Activated CD8-positive, alpha-beta memory T cell treated with anti-CD3 and anti-CD28 coated beads, Interleukin-2, amount 10 ng/mL, durations not matched to agents 7 days and 5 days (primary cell): ENCODE measurements at places on chromosomes 4 and X. TPM values are rescaled to one million over a fixed set of nuclear protein-coding genes. Genes with fewer than 3 reads are reported as not detected.

DNA sequence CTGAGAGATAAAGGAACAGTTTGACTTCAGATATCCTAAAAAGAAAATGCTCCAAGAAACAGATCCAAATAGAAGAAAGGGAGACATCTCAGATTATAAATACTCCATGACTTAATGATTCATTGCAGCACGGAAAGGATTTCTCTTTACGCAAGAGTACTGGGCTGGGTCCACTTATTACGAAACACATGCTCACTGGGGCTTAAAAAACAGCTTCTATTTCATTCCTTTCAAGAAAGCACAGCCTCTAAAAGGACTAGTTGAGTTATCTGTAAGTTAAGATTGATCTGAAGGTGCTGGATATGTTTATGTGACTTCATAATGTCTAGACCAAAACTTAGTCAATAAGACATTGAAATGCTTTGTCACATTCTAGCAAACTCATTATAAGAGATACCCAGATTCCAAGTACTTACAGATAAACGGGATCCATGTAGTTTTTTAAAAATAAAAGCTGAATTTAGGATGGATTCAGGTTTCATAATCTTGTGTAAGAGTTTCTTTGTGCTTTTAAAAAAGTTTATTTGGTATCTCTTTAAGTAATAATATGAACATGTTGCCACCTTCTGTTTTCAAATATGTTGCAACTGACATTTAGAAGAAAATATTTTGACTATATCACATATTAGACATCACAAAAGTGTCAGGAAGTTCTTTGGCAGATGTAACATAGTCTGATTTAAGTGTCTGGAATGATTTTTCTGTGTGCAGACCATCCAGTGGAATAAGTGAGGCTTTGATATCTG lies 109.5 kb upstream of the MYOZ2 start:
- no peak for DNase-seq

DNA sequence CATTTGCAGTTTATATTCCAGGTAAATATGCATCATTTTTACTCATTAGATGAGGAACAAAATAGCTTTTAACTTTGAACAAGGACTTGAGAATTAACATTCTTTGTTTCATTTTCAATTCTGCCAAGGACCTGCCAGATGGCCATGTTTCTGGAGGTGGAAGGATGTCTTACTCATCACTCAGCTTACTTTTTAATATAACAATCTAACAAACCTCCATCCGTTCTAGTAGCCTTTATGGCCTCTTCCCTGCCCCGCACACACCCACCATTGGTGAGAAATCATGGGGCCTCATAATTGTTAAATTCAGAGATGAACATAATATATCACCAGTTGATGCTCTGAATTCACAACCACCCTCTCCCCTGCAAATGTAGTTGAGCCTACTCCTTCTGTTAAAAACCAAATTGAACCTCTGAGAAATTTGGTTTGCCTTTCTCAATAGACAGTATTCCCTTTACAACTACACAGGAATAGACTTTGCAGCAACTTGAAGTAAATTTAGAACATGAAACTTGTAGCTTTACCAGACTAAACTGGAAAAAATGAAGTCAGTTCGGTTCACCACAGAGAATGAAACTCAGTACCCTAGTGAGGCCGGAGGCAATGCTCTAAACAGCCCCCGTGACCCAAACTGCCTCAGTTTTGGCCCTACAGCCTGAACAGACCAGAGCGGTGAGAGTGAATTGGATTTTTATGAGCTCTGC lies 50.1 kb upstream of the ACSL4 start:
- DNase-seq, result peak; percentile 40

GRCh38 chr4:23844961-23845360 lies 44.9 kb downstream of the PPARGC1A start:
- no peak for DNase-seq

- no peak for DNase-seq
Observed at GRCh38 chr4:11004818-11005217, 320.2 kb upstream of the CLNK start.

GRCh38 chr4:173880897-173881296 lies 350.9 kb upstream of the HAND2 start:
- DNase-seq, result no peak

DNA sequence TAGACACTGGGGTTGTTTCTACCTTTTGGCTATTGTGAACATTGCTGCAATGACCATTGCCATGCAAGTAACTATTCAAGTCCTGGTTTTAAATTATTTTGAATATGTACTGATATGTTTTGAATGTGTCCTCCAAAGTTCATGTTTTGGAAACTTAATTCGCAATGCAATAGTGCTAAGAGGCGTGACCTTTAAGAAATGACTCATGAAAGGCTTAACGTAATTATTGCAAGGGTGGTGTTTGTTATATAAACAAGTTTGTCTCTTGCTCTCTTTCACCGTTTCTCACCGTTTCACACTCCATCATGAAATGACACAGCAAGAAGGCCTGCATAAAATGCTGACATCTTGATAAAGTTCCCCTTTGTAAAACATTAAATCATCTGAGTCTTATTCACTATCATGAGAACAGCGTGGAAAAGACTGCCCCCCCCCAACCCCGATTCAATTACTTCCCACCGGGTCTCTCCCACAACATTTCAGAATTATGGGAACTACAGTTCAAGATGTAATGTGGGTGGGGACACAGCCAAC lies 506.9 kb upstream of the FAM47C start:
- no peak for DNase-seq

GRCh38 chr4:52659722-52660261 lies 691 bp upstream of the USP46 start:
- no peak for DNase-seq

DNA sequence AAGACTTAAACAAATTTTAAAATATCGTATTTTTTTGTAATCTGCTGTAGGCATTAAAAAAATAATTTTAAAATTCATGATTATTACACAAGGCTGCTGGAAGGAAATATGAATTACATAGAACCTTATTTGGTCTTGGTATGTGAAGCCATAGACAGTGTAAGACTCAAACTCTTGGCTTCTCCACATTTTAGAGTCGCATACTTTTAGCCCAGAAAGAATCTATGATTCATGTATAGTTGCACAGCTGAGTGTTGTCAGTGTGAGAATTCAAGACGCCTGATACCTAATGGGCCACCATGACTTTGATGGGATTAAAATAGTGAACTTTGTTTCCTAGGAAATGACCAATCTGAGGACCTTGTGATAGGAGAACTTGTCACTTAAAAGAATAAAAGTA lies 1.4 kb downstream of the INTU start:
- no peak for DNase-seq

- no peak for DNase-seq
Observed at GRCh38 chr4:120447774-120448173, 381.1 kb upstream of the MAD2L1 start.

DNA sequence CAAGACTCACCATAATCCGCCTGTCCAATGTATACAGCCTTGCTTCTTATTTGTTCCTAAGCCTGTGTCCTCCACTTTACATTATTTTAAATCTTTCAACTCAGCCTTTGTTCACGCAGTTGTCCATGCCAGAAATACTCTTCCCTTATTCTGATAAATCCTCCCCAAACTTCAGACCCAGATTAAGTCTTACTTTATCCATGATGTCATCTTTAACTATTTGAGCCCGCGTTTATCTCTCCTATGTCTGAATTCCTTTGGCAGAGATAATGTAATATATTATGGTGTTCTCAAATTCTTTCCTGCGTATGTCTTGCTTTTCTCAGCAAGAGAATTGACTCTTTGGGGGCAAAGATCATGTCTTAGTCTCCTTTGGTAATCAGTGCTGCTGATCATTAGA lies 129.6 kb downstream of the LUZP4 start:
- DNase-seq, result no peak

DNA sequence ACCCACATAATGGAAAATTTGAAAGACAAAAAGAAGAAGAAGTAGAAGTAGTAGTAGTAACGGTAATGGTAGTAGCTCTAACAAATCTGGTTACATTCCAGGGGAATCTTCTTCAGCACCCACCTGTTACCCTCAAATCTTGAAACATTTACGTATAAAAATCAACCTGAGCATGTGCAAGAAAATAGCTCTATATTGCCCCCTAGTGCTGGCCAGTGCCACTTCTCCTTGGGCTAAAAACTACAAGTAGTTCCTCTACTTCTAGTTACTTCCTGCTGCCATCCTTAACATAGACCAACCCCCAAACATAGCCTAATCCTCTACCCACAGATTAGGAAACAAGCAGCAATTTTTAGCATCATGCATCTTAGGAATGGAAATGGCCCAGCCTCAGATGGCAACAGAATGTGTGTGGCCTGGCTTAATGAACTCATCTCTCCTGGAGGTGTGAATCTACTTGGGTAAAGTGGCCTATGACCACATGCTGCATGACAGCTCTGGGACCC lies 3.1 kb downstream of the PDGFC start:
- DNase-seq, result no peak

DNA sequence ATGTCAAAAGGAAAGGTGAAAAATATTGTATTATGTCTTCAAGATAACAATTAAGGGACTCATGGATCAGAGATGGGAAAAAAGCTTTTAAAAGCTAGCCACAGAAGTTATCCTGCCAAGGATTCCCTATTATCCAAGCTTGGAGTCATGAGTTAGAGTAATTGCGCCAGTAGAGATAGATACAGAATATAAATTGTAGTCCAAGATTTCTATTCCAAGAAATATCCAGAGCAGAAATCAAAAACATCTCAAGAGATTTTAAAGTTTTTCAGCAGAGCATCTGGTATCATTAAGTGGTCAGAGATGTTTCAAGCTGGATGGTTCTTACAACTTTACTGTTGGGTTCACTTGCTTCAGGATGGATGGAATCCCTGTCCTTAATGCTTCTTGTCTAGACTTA lies 186.7 kb downstream of the PCDH18 start:
- no peak for DNase-seq

GRCh38 chr4:114349543-114350175 lies 248.9 kb upstream of the UGT8 start:
- DNase-seq, result no peak

DNA sequence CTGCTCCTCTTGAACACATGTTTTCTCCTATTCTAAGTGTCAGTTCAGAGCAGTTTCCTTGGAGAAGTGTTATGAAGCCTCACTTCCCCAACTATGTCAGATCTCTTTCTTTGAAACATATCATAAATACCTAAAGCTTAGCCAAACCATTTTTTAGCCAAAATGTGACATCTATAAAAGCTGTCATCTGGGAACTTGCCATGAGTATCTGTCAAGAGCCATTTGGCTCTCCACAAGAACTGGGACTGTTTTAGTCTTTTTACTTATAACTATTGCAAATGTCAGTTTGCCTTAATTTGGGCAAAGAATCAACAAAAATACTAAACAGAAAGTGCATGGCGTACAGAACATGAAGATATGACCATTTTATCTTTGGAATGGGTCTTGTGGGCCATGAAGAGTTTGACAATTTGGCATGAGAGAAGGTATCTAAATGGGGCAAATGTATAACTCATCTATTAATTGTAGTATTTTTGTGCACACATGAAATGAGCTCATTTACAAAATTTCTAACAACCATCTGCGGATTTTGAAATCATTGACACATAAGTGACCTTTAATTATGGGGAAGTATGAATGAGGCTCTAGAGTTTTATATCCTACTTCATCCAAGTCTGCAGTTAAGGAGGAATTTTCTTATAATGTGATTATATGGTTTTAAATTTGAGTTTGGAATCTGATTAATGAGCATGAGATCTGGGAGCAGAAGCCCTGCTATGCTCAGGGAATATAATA lies 129.1 kb upstream of the PACRGL start:
- DNase-seq, result no peak

DNA sequence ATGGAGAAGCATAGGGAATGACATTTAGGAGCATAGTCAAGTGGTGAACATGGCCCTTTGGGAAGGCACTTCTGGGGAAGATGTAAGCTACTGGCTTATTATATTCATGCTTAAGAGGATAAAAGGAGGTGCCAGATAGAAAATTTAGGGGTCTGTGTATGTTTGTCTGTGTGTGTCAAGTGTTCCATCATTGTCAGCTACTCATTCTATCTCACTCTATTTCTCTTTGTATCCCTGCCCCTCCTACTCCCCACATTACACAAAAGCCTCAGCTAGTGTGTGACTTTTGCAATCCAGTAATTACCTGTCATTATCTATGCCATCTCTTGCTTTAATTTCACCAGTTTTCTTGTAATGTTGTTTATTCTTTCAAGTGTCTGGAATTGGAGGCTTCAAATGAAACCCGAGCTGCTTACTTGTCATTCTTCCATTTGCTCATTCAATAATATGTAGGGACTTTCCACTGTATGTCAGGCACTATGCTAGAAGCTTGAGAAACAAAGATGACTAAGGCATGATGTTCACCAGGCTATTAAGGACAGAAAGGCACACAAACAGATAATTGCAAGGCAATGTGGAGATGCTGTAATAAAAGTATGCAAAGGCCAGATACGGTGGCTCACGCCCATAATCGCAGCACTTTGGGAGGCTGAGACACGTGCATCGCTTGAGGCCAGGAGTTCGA lies 229.8 kb upstream of the TEX13C start:
- DNase-seq, result no peak

DNA sequence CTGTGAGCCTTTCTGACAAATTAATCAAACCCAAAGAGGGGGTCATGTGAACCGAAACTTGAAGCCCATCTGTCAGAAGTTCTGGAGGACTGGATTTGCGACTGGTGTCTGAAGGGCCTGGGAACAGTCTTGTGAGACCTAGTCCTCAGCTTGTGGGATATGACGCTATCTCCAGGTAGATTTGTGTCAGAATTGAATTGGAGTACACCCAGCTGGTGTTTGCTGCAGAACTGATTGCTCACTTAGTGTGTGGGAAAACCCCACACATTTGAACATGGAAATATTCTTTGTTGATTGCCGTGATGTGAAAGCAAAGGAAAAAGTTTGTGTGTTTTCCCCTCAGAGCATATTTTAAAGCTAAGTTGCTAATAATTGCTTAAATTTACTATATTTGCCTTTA lies 30.3 kb upstream of the TMSB15B start:
- DNase-seq, result no peak

DNA sequence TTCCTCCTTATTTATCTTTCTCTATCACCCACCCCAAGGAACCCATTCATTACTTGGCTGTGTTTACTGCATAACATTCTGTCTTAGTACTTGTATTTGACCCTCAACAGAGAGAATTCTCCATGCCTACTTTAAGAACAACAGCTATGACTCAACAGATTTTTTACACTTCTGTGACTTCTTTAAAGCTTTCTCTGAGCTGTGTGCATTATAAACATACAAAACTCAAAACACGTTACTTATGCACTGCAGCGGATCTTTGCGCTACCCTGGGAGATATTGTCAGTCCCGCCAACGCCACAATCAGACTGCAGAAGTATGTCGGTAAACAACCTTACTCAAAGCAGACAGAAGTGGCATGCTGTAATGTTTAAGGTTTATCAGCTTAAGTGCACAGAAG lies 35.1 kb downstream of the PRKX start:
- no peak for DNase-seq

The ZAR1 gene
- not detected for total RNA-seq

The EVC gene
- 2.2 TPM for total RNA-seq

The TMEM271 gene
- total RNA-seq, result not detected

The PAGE5 gene
- not detected for total RNA-seq

The CRMP1 gene
- total RNA-seq, result 0.20 TPM

The FRMD7 gene
- not detected for total RNA-seq

The TCP11X2 gene
- not detected for total RNA-seq

The CT45A10 gene
- total RNA-seq, result not detected

The CLIC2 gene
- total RNA-seq, result 0.35 TPM
